A673 (cell line): ENCODE measurements at places on chromosomes 2 and 18.

DNA sequence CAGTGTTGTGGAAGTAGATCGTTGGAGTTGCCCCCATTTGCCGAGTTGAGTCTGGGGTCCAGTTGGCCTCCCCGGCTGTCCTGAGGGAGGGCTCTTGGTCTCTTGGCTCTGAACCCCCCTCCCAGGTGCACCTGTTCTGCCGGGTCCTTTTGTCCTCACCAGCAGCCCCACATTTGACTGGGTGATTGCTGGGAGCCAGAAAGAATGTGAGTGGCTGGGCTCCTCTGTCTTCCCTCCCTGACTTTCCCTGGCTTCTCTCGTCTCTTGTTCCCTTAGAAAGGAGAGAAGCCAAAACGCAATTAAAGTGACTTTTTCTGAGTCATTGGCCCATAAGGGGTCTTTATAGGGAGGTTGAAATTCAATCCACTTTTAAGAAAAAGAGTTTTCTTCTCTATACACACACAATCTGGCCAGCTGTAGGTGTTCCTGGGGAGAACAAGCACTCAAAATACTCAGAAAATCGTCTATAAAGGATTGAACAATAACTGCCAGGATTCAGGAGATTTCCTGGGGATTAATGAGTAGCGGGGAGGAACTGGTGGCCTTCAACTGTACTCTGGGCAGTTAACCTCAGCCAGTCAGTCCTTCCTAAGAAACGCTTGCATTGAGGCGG lies 131.0 kb downstream of the TMEM182 start:
- no peak for DNase-seq

- no peak for DNase-seq
These were observed 37.8 kb upstream of the ASAP2 start for GRCh38 chr2:9168821-9169221.

GRCh38 chr2:114405247-114406116 lies 37.0 kb upstream of the DPP10 start:
- DNase-seq = no peak

GRCh38 chr18:68519336-68519735 lies 195.6 kb downstream of the TMX3 start:
- no peak for DNase-seq

GRCh38 chr18:37661478-37661877 lies 95.9 kb upstream of the CELF4 start:
- no peak for DNase-seq

DNA sequence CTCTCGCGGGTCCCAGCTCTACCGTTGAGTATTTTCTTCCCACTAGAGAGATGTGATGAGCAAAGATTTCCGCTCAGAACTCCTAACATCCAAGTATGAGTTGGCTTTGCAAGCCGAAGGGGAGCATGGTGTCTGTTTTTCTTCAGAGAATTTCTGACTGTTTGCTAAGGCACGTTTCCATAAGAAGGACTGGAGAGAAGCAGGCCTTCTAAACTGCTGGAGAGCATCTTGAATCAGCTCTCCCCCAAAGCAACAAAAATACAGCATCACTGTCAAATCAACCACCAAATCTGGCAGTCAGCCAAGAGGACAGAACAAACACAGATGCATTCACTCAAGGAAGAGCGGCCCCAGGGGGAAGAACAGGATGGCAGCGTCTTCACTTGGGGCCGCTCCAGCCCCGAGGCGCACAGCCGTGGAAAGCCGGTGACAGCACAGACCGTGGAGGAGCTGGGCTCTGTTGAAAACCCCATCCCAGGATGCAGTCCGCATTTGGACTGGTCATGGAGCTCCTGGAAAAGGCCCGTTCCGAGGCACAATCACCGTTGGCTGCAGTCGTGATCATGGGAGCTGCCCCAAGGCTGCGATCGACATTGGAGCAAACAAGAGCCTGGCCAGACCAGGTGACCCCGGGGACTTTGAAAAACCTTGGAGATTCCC lies 101.4 kb downstream of the NFATC1 start:
- peak; percentile 73 for DNase-seq

DNA sequence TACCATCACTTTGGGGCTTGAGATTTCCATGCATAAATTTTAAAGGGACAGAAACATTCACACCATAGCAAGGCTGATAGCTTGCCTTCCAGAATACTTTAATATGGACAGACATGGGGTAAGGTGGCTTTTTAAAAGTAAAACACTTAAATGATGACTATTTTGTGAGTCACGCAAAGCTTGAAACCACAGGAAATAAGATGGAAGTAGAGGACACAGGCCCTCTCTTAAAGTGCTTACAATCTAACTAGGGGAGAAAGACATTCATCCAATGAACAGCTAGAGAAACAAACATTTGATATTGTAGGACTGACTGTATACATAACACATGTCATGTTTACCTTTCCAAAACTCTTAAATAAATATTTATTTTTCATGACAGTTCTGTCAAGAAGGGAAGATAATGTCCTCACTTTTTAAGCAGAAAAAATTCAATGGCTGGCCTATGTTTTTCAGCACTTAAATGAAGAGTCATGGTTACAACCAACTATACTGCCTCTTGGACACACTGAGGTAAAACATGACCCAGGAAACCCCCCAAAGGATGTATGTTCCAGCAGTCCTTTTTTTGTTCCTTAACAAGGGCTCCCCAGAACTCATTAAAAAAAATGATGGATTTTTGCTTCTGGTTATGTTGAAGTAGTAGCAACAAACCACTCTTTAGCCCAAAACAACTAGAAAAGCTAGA lies 120.0 kb upstream of the RBMS1 start:
- DNase-seq = peak; percentile 40

DNA sequence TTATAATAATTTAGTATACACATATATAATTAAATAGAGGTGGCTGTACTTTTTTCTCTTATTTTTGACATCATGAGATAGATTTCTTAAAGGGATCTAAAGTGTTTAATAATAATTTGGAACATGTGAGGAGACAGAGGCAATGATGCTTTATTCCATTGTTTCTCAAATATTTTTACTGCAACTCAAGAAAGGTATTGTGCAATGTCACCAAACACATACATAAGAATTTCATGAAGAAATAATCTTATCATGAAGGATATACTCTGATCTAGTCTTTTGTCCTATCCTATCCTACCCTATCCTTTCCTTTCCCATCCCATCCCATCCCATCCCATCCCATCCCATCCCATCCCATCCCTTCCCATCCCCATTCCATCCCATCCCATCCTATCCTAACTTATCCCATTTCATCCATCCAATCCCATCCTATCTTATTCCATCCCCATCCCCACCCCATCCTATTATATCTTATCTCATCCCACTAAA lies 232.1 kb upstream of the SMIM21 start:
- DNase-seq = no peak

GRCh38 chr2:45888167-45888566 lies 236.7 kb downstream of the PRKCE start:
- DNase-seq = no peak

DNA sequence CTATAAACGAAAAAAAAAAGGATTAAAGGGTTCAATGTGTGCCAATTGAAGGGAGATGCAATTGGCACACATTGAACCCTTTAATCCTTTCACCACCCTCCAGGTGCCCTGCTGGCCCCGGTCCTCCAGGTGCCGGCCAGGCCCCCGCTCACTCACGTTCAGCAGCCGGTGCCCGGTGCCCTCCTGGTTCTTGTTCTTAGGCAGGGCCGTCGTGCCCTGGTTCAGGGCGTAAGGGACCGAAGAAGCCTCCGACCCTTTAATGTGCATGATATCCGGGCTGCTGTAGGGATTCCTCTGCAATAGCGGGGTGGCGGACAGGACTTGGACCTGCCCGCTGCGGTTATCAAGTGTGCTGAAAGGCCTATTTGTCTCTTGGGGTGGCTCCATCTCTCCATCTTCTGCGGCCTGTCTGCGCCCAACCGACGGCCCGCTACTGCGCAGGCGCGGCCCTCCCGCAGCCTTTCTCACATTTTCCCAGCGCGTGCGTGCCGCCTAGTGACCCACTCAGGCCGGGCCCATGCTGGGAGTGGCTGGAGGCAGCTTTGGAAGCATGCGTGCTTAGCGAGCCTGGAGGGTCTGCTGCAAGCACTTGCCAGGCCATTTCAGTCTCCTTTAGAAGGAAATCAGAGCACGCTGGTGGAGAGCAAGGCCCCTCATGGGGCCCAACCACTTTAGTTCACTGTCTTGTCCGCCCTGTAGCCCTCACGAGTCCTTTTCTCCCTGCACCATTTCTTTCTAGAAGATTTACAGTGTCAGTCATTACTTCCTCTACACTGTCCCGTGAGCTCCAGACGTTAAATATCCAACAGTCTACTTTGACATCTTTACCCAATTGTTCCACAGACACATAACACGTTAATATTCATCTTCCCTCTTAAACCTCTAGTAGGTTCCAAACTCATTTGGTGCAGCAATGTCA lies 24.3 kb downstream of the TMEM237 start:
- peak; percentile 16 for DNase-seq

GRCh38 chr18:10262566-10262965 lies 191.9 kb upstream of the APCDD1 start:
- DNase-seq = no peak

GRCh38 chr2:205156457-205156856 lies 525.8 kb upstream of the NRP2 start:
- no peak for DNase-seq

GRCh38 chr2:189951791-189952535 lies 110.6 kb downstream of the MSTN start:
- DNase-seq = no peak

DNA sequence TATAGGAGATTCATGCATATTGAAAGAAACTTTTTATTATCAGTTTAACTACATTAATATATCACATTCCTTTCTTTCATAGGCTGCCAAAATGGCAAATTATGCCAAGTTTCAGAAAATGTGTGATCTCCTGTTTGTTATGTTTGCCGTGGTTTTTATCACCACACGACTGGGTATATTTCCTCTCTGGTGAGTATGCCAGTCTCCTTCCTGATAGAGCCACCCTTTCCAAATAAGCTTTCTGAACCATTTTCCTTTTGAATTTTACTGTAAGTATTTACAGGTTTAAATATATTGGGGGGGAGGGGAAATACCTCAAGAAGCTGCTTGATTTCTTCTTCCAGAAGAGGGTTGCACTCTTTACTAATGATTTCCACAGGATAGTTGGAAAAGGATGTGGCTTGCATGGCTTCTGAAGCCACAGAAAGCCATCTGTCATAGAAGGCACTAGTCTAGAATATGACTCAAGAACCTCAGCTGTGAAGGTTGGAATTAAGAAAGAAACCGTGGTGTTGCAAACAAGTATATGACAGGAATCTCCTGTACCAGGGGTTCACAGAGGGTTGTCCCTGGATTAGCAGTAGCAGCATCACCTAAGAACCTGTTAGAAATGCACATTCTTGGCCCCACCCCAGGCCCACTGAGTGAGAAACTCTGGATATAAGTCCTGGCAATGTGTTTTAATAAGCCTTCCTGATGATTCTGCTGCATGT lies 84.5 kb upstream of the NOSTRIN start:
- no peak for DNase-seq

- DNase-seq = no peak
These were observed 90.6 kb upstream of the WDR75 start for GRCh38 chr2:189350540-189351209.

- no peak for DNase-seq
These were observed 21.5 kb upstream of the SPRED2 start for GRCh38 chr2:65453916-65454315.

DNA sequence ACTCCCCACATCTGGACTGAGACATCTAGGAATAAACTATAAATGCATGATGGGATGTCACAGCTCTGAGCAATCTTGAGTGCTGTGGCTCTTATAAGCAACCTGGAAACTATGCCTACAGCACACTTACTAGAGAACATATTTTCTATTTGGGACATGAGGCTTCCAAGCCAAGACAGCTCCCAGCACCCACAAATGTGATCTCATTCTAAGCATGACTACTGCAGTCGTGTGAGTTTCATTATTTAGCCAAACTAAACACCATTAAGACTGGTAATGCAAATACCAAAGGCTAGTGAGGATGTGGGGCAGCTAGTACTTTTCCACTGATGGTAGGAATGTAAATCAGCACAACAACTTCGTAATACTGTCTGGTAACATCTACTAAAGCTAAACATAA lies 72.5 kb downstream of the RTTN start:
- no peak for DNase-seq

- DNase-seq = no peak
These were observed 20.2 kb downstream of the PSTPIP2 start for GRCh38 chr18:46051731-46052461.

DNA sequence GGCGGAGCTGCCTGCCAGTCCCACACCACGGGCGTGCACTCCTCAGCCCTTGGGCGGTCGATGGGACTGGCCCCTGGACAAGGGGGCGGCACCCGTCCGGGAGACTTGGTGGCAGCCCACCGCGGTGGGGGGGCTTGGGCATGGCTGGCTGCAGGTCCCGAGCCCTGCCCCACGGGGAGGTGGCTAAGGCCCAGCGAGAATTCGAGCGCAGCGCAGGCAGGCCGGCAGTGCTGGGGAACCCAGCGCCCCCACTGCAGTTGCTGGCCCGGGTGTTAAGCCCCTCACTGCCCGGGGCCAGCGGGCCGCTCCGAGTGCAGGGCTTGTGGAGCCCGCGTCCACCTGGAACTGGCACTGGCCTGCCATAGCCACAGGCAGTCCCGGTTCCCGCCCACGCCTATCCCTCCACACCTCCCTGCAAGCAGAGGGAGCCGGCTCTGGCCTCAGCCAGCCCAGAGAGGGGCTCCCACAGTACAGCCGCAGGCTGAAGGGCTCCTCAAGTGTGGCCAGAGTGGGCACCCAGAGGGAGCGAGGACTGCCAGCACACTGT lies 742.9 kb upstream of the DDX18 start:
- no peak for DNase-seq

DNA sequence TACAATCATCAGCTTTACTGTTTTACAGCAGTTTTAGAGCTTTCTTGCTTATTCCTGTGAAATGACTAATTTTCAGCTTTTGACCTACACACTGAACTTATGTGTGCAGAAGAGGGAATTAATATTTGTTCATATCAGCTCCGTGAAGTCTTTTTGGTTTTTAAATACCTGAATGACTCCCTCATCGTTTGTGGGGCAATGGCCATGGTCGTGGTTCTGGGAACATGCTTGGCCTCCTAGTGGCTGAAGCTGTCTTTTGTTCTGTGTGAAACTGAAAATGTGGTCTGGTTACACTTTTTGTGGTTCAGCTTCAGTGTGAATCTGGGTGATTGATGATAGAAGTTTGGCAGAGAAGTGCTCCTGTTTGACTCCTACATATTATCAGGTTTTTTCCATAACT lies 408.1 kb downstream of the THSD7B start:
- DNase-seq = no peak

- no peak for DNase-seq
These were observed 35.6 kb upstream of the NRP2 start for GRCh38 chr2:205646680-205647079.

DNA sequence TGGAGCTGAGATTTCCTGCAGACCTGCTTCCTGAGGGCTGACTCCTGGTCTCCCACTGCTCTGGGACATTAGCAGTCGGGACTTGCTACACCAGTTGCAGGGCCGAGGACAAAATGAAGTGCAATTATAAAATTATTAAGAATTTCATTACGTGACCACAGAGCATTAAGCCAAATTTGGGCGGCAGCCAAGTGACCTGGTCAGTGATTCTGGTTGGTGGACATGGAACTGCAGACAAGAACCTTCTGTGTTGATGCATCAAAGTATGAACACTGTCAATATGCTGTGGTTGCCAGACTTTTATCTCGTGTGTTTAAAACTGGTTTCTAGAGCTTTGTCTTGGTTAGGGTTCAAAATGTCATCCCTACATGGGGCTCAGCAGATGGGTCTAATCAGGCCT lies 24.8 kb downstream of the SH3RF3 start:
- DNase-seq = no peak

- no peak for DNase-seq
These were observed 182.5 kb upstream of the RAB6C start for GRCh38 chr2:129796801-129797488.
